Amniotic stem cell (primary cell): ENCODE measurements at places on chromosomes 2 and 18.

DNA sequence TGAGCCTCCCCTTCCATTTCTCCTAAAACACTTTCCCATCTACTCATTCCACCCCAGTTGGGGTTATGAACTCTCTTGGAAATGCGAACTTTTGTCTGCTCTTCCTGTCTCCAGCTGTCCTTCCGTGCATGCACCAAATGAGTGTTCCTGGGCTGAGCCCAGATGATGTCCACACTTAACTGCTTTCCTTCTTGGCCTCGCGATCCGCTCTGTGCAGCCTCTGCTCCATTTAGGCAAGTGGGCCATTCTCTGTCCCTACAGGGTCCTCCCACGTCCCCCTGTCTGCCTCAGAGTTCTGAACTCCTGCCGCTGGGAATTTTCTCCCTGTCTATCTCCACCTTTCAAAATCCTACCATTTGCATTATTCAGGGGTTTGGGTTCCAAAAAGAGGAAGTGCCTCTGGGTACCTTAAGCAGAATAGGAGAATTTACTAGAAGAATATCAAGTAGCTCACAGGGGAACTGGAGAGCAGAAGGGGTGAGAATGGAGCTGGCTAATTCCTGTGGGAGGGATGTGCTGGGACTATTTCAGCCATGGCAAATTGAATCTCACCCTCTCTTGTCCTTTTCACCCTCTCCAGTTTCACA lies 4.7 kb upstream of the NCK2 start:
- DNase-seq = no peak

GRCh38 chr2:45191976-45192375 lies 182.7 kb upstream of the SIX2 start:
- DNase-seq = no peak

GRCh38 chr2:136766073-136766404 lies 694 bp downstream of the THSD7B start:
- DNase-seq = no peak

- DNase-seq = no peak
Measured at GRCh38 chr2:163692081-163692480, 43.7 kb downstream of the FIGN start.

DNA sequence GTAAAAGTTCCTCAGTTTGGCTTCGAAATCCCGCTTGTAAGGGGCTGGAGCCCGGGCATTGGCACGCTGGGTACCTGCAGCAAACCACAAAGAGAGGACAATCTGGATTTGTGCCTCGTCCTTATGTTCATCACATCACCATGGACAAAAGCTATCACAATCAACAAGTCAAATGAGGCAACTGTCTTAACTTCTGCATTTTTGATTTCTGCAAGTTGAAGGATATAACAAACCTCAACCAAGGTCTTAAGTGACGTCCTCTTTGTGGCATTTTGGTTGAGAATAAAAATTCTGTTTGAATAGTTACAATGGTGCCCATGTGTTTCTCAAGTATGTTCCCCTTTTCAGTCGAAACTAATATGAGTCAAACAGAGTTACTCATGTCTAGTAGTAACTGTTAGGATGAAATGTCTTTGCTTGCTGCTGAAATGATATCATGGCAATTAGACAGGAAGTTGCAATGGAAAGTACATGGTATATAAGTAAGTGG lies 70.8 kb upstream of the STK17B start:
- no peak for DNase-seq

- no peak for DNase-seq
Measured at GRCh38 chr2:131590366-131590765, 62.7 kb downstream of the CCDC74A start.

- DNase-seq = no peak
Measured at GRCh38 chr2:100924520-100925451, 77.3 kb upstream of the RPL31 start.

DNA sequence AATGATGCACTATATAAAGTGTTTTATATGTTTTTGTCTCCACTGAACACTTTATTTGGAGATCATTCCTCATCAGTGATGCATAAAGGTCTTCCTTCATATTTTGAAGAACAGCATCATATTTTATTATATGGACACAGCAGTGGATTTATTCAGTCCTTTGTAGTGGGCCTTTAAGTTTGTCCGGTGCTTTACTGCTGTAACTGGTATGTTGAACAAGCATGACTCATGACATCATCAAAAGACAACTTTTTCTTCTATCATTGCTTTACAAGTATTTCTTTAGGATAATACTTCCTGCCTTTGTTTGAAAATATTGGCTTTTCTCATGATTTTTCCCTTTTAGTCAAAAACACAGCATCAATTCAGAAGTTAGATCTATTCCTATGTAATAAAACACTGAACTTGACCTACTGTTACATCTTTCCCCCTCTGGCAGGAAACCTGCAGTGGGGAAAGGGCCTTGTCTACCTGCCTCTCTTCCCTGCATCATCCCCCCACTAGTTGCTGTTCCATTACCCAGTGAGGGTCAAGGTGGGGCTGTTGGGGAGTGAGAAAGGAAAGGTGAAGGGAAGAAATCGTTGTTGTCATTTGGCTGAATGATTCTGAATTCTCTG lies 241.2 kb downstream of the CYP26B1 start:
- no peak for DNase-seq

DNA sequence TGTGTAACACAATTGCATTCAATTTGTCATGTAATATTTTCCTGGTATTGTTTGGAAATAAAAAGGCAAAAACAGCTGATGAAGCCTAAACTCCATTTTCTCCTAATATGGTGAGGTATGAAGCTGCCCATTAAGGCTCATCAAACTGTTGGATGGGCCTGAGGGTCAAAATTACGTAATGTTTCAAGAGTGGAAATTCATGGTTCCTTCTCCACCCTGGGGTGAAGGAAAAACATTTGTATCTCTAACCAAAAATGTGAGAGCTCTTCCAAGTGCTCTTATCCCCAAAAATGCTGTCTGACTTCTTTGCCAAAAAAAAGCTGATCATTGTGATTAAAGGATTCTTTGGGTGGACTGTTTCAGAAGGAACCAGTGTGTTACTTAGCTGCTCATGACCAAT lies 91.8 kb downstream of the ARHGAP28 start:
- no peak for DNase-seq

- peak; percentile 86 for DNase-seq
Measured at GRCh38 chr2:31401580-31401979, 13.0 kb downstream of the XDH start.

GRCh38 chr2:184155791-184156190 lies 442.5 kb upstream of the ZNF804A start:
- no peak for DNase-seq

- DNase-seq = peak; percentile 18
Measured at GRCh38 chr2:18991177-18992168, 366.9 kb downstream of the OSR1 start.

DNA sequence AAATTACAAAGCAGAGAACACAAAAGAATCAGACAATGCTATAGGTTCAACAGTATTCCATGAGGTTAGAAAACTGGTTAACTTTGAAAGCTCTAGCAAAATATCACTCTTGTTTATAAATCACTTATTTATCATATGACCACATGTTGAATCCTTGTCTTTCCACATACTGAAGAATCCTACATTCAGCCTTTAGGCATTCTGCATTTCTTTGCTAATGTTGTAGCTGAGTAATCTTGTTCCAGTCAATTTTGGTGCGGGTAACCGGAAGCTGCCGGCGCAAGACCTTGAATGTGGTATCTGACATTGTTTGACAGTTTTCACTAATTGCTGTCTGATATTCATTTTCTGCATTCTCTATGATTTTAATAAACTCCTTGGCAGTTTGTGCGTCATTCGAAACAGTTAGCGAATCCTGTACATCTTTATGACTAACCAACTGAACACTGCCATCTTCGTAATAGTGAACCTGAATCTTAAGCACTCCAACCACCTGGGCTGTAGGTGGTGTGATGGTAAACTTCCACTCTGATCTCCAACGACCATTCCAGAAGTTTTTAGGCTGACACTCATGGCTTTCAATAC lies 154.1 kb downstream of the BAZ2B start:
- no peak for DNase-seq

DNA sequence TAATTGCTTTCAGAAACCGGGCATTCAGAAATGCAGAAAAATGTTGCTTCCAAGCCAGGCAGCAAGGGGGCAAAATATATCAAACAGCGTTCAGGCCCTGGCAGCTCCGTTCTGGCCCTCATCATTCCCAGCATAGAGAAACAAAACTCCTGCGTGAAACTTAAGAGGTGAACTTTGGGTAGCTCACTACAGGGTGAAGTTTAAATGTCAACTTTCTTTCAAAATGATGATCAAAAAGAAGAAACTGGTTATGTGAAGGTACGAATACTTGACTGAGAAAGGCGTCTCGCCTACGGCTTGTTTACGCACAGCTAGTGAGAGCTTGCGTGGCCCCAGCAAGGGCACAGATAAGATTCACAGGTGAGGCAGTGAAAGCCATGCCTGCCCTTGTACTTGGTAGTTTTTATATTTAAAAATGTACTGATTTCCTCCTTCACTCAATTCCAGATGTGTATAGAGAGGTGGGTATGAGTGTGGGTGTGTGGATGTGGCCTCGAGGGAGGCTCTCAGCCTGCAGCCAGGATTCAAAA lies 127.5 kb downstream of the NFATC1 start:
- no peak for DNase-seq

DNA sequence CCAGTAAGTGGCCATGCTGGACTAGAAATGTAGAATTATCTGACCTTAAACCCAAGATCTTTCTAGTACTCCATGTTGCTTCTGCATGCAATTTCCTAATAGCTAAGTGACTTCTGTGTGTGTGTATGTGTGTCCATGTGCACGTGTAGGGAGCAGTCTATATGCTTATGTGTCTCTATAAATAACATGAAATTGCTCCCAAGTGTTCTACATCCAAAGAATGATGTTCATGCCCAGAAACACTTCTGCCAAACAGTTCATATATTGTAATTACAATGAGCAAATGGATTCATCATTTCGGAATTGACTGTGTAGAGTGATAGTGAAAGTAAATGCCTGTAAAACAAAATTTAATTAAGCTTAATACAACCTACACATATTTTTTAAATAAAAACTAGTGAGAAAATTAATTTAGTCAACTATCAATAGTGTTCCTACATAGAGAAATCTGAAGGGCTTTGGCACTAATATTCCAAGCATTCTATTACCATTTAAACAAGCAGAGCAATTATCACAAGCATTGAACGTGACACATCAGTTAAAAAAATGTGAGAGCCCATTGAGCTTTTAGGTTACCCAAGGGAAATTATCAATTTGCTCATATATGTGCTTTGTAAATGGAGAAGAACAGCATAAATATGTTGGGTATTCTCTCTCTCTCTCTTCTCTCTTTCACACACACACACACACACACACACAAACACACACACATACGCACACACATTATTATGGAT lies 1067.4 kb downstream of the CNTNAP5 start:
- DNase-seq = no peak

GRCh38 chr2:187009483-187010239 lies 160.7 kb upstream of the ZSWIM2 start:
- DNase-seq = no peak

- DNase-seq = no peak
Measured at GRCh38 chr18:75218065-75218923, 7.7 kb downstream of the TSHZ1 start.

DNA sequence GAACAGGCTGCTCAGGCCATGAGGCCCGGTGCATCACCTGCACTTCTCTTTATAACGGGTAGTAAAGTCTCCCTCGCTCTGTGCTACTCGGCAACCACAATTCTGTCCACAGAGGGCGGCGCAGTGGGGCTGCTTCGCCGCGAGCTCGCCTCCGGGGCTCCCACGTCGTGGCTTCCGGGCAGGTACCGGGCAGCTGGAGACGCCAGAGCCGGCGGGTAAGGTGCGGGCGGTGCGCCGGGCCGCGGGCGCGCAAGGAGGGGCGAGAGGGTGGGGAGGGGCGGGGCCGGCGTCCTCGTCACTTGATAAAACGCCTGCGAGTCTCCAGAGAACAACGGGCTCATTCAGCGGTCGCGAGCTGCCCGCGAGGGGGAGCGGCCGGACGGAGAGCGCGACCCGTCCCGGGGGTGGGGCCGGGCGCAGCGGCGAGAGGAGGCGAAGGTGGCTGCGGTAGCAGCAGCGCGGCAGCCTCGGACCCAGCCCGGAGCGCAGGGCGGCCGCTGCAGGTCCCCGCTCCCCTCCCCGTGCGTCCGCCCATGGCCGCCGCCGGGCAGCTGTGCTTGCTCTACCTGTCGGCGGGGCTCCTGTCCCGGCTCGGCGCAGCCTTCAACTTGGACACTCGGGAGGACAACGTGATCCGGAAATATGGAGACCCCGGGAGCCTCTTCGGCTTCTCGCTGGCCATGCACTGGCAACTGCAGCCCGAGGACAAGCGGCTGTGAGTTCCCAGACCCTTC lies at the start of gene ITGA6:
ITGA6 (plus strand) TSS at position 331 of the 734 bp plus-strand sequence.
- DNase-seq = peak; percentile 58
